Daoy (cell line): ENCODE measurements at places on chromosomes 7 and 10. TPM values are rescaled to one million over a fixed set of nuclear protein-coding genes. Genes with fewer than 3 reads are reported as not detected.

DNA sequence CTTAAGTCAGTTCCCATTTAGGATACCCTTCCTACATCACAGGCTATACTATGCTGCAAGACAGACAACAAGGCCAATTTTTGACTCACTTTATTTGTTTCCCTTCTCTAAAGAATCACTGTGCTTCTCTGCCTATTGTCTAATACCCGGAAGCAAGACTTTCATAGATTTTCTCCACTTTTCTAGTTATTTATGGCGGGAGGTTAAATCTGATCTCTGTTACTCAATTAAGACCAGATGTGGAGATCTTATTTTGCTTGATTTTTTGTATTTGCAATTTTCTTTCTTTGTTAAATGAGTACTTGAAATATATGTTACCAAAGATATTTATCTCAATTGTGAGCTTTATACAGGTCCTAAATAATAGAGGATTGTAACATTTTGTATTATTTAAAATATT, 511.5 kb downstream of the ATRNL1 start:
- no peak for DNase-seq

DNA sequence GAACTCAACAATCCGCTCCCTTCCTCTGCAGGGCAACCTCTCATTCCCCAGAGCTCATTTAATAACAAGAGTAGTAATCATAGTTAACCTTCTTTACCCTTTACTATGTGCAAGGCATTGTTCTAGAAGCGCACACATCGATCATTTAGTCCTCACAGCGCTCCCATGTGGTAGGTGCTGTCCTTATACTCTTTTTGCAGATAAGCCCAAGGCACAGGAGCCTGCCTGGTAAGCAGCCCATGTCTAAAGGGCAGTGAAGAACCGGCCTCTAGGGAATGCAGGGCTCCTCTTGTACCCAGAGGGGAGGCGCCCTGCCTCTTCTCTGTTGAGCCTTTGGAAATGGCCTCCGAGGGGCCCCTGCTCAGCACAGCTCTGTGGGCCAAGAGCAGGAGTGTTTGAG, 14.3 kb downstream of the CHST3 start:
- DNase-seq: no peak

SFTPA1 gene
- total RNA-seq: not detected in 2 replicates

TMEM273 gene
- not detected in 2 replicates for total RNA-seq

ITGB8 gene
- total RNA-seq: 32.0 and 32.9 TPM in 2 replicates

SPDYE2B gene
- total RNA-seq: not detected in 2 replicates
